Natural killer cell (primary cell): ENCODE measurements at places on chromosomes 4 and X. TPM values are rescaled to one million over a fixed set of nuclear protein-coding genes. Genes with fewer than 3 reads are reported as not detected.

CT83 gene
- total RNA-seq: not detected

USP17L20 gene
- total RNA-seq: not detected

ABLIM2 gene
- total RNA-seq: 2.8 TPM

CXorf49B gene
- total RNA-seq: not detected

CYTL1 gene
- total RNA-seq: 1.00 TPM

ZNF732 gene
- not detected for total RNA-seq

FRMD7 gene
- total RNA-seq: not detected

BRCC3 gene
- total RNA-seq: 20.8 TPM

ENPP6 gene
- not detected for total RNA-seq

MAPK10 gene
- 0.92 TPM for total RNA-seq

SEC24D gene
- total RNA-seq: 35.2 TPM

NDNF gene
- not detected for total RNA-seq

WDR1 gene
- total RNA-seq: 411 TPM

- no peak for DNase-seq
Measured at GRCh38 chr4:83257811-83258210, 26.8 kb downstream of the COQ2 start.

GRCh38 chr4:93687304-93687703 is 141.2 kb upstream of the ATOH1 start:
- DNase-seq: no peak

GRCh38 chr4:174213731-174214100 is 69.8 kb downstream of the FBXO8 start:
- no peak for DNase-seq

DNA sequence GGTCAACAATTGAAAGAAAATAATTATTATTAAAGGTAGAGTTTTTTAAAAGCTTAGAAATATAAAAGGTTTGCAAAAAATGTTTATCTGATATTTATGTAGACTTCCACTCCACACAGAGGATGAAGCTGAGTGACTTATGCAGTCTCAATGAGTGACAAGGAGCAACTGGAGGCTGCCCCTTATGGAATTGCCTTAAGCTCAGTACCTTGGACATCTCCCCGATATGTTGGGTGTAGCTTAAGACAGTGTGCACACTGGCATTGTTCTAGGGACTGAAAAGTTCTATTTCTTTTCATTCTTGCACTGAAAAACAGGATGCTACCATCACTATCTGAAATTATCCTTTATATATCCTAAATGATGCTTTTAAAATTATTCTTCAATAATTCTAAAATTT is 292.1 kb downstream of the PRDM5 start:
- no peak for DNase-seq

GRCh38 chr4:100290585-100290984 is 100.3 kb upstream of the DDIT4L start:
- no peak for DNase-seq

- no peak for DNase-seq
Measured at GRCh38 chrX:25287521-25287920, 271.8 kb upstream of the ARX start.

DNA sequence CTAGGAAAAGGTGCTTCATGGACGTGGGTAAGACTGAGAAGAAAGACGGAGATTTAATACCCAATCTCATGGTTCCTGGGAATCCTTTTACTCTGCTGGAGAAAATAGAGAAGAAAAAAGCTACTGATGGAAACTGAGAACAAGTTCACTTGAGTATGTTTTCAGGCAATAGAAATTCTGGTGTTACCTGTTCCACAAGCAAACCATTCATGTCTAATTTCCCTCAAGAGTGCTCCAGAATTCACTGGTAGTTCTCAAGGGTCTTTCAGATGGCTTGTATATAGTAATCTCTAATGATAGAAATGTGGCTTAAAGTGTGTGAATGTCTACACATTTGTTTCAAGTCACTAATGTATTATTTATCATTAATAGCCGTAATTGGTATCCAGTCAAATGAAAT is 22.5 kb downstream of the SETD7 start:
- no peak for DNase-seq

DNA sequence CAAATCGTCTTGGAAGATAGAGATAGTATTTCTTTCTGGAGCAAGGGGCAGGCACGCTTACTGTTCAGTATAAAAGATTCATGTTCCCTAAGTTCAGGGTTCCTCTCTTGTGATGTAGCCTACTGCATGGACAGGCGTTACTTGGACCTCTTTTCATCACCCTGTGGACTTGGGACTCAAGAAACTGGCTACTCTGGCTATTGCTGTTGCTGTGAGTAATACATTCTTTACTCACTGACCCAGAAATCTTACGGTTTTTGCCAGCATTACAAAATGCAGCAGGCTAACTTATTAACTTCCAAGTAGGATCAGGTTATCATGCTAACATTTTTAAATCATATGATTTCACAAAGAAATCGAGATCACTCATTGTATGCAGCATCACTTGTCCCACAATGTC is 12.8 kb upstream of the GUCY1B1 start:
- no peak for DNase-seq

DNA sequence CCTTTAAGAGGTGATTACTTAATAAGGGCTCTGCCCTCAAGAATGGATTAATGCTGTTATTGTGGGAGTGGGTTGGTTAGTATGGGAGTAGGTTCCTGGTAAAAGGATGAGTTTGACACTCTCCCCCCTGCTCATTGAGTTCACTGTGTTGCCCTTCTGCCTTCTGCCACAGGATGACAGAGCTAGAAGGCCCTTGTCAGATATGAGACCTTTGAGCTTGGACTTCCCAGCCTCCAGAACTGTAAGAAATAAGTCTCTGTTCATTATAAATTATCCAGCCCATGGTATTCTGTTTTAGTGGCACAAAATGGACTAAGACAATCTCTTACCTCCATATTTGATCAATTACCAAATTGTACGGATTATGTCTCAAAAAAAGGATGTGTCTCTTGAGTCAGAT is 114.3 kb upstream of the NAP1L5 start:
- DNase-seq: no peak

GRCh38 chr4:8191136-8191747 is 7.8 kb upstream of the SH3TC1 start:
- DNase-seq: no peak

DNA sequence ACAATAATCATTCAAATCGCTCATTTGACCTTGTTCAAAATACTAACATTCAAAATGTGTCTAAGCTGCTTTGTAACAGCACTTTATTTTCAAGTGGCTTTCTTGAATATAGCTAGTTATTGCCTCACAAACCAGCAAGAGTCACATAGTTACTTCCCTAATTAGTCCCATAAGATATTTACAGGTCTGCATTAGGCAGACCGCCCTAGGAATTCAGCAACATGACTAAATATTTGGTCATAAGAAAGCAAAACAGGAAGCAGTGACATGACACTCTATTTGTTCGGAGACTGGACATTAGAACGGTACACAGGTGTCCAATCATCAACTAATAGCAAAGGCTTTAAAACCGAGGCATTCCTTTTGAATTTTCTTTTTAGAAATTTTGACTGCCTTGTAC is 262.0 kb downstream of the COL25A1 start:
- DNase-seq: no peak

- no peak for DNase-seq
Measured at GRCh38 chrX:95383778-95384177, 1300.9 kb upstream of the DIAPH2 start.

DNA sequence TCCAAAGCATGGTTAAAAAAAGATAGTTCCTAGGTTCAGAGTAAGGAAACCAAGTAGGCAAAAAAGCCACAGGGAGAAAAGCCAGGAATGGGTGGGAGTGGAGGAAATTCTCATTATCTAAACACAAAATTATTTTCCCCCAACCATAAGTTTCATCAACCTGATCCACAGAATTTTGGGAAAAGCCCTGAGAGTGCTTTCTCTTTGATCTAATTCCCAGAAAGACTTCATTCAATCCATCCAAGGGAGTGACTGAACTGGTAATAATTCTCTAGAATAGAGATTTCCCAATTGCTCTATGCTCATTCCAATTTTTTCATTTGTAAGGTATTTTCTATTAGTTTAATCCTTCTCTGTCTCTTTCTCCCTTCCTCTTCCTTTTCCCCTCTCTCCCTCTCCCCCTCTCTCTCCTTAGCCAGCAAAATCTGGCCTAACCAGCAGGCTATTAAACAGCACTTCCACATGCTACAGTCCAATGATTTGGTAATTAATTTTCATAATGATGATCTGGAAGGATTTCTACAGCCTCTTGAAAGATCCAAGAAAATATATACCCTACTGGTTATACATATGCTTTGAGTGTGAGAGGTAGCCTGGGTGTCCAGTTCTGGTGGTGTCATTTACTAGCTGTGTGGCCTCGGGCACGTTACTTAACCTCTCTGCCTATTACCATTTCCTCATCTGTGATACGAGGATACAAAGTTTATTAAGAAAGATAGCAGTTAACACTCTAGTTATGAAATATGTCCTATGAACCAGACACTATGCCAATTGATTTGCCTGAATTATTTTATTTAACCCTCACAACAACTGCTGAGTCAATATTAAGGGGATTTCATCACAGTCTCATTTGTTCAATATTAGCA is 251.5 kb upstream of the RASGEF1B start:
- no peak for DNase-seq

DNA sequence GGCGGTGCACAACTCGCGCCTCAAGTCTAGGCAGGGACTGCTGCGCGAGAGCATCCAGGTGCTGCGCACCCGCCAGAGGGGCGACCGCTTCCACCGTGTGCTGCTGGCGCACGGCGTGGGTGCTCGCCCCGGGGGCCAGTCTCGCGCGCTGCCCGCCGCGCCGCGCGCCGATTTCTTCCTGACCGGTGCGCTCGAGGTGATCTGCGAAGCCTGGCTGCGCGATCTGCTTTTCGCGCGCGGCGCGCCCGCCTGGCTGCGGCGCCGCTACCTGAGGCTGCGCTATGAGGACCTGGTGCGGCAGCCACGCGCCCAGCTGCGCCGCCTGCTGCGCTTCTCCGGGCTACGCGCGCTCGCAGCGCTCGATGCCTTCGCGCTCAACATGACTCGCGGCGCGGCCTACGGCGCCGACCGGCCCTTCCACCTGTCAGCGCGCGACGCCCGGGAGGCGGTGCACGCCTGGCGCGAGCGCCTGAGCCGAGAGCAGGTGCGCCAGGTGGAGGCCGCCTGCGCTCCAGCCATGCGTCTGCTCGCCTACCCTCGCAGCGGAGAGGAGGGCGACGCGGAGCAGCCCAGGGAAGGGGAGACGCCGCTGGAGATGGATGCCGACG is 1.3 kb downstream of the CHST7 start:
- DNase-seq: peak; percentile 73

GRCh38 chr4:738781-739280 is 33.2 kb downstream of the PCGF3 start:
- DNase-seq: no peak

GRCh38 chr4:86670756-86671155 is 76.6 kb downstream of the PTPN13 start:
- no peak for DNase-seq

DNA sequence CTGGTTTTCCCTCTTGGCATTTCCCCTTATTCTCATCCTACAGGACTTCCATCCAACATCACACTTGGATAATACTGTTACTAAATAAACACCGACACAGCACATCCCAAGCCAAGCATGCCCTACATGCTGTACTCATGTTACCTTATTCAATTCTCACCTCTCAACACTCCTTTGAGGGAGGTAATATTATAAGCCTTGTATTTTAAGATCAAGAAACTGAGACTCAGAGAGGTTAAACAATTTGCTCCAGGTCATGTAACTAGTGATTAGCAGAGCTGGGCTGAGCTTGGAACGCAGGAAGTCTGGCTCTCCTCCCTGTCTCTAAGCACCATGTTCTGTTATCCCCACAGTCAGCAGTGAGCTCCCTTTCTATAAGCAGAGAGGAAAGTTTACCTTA is 333.6 kb upstream of the IGFBP7 start:
- DNase-seq: no peak

GRCh38 chrX:15600745-15601144 is at the start of gene ACE2:
Gene ACE2 (minus strand): TSS chrX:15600960. CDS start chrX:15600911, 49 bp downstream.
- no peak for DNase-seq

DNA sequence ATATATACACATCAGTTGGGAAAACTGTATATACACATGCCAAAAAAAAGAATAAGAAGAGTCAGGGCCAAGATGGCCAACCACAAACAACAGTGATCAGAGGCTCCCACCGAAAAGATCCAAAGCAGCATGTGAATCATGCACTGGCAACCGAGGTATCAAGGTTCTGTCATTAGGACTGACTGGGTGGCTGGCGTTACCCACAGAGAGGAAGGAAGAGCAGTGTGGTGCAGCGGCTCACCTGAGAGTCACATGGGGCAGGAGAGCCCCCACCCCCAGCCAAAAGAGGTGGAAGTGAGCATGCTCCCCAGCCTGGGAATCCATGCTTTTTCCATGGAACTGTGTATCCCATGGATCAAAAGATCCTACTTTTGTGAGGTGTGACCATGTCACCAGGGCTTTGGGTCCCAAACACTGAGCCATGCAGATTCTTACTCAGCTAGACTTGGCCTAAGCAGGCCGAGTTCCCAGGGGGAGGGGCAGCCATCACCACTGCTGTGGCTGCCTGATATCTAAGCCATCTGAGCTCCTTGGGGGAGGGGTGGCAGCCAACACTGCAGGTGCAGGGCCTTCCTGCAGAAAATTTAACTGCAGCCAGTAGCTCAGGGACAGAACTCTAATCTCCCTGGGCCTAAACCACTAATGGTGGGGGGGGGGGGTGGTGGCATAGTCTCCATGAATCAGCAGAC is 52.8 kb downstream of the P2RY10 start:
- DNase-seq: peak; percentile 43

- no peak for DNase-seq
Measured at GRCh38 chrX:68045008-68045577, 388.2 kb downstream of the OPHN1 start.

DNA sequence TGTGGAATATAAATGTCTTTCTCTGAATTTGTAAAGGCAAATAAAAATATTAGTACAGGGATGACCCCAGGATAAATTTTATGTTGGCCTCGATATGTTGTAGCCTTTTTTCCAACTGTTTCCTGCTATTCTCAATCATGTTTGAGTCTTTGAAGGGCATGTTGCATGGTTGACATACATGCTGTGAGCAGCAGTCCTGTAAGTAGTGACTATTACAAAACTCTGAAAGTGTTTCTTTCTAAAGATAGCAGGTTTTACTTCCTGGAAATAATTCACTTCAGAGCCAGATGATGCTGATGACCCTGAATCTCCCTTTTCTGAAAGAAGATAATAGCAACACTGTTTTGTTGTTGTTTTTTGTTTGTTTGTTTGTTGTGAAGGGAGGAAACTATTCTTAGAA is 393.0 kb upstream of the GNPDA2 start:
- no peak for DNase-seq

- no peak for DNase-seq
Measured at GRCh38 chrX:68098431-68098830, 334.9 kb downstream of the OPHN1 start.

- no peak for DNase-seq
Measured at GRCh38 chr4:56863441-56864139, 42.1 kb upstream of the SPINK2 start.

DNA sequence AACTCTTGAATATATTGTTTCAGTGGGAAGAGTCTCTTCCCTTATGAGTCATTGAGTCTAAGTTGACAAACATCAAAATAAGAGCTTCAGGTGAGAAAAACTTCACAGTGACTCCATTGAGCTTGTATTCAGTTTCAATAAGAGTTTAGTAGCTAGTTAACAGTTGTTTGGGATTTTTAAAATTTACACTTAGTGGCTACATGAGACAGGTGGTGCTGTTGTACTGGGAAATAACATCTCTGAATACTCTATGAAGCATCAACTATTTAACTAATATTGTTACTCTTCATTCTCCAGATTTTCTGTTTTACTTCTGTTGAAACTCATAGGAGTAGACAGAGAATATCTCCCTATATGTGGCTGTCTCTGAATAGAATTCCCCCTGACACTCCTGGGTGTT is 1609.1 kb downstream of the C4orf33 start:
- no peak for DNase-seq

- DNase-seq: no peak
Measured at GRCh38 chr4:135191596-135191995, 990.0 kb upstream of the PABPC4L start.
